Neural crest cell (in vitro differentiated cells): ENCODE measurements at places on chromosomes 4 and X. TPM values are rescaled to one million over a fixed set of nuclear protein-coding genes. Genes with fewer than 3 reads are reported as not detected.

Gene HHIP
- 1.3 and 1.8 TPM in 2 replicates for total RNA-seq

Gene LRP2BP
- total RNA-seq: 0.07 TPM in 1 of 2 replicates, not detected in the other

- H3K4me1 ChIP-seq: peaks cover 8% of the 10 kb centered on the region
- no peak overlapping the region for H3K27ac ChIP-seq
- no peaks in the 10 kb centered on the region for H3K36me3 ChIP-seq
Observed at GRCh38 chr4:54626113-54626512, 31.6 kb upstream of the KIT start.

DNA sequence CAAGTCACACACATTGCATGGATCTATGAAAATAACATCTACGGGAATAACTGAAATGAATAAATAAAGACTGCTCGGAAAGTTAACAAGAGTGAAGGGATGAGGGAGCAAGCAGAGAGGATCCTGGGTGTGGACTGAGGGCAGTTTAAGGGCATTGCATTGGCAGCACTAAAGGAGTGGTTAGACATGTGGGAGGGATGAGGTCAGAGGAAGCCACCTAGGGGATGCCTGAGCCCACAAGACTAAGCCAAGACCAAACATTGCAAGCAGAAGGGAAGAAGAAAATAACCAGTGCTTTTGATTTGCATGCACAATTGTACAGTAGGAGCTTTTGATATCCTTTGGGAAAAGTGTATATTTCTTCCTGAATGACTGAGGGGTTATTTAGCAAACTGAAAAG lies 106.1 kb downstream of the MSL3 start:
- H3K36me3 ChIP-seq: no peaks in the 10 kb centered on the region
- no peak overlapping the region for H3K4me3 ChIP-seq
- no peak for DNase-seq
- H3K27ac ChIP-seq: no peak overlapping the region
- no peaks in the 10 kb centered on the region for H3K4me1 ChIP-seq

DNA sequence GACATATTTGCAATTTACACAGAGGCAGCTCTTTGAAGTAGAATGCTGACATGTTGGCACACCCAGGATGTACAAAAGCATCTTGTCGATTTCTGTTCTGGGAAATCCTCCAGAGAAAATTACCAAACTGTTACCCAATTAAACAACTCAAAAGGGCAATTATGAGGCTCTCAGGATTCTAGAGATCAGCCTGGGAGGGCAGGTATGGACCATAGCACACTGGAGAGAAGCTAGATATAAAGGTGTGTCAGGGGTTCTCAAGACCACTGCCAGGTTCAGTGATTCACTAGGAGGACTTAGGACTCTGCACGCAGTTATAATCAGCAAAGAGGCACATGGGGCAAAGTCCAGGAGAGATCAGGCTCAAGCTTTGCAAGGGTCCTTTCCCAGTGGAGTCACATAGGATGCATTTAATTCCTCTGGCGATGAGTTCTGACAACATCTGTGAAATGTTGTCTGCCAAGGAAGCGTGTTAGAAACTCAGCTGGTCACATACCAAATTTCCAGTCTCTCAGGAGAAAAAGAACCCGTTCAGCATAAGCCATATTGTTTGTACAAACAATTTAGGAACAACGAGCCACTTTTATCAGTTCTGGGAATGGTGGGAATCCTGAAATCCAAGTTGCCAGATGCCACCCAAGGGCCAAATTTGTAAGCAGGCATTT lies 100.8 kb downstream of the SYTL5 start:
- no peaks in the 10 kb centered on the region for H3K27me3 ChIP-seq
- no peak for DNase-seq
- H3K27ac ChIP-seq: no peak overlapping the region
- H3K4me1 ChIP-seq: no peaks in the 10 kb centered on the region

DNA sequence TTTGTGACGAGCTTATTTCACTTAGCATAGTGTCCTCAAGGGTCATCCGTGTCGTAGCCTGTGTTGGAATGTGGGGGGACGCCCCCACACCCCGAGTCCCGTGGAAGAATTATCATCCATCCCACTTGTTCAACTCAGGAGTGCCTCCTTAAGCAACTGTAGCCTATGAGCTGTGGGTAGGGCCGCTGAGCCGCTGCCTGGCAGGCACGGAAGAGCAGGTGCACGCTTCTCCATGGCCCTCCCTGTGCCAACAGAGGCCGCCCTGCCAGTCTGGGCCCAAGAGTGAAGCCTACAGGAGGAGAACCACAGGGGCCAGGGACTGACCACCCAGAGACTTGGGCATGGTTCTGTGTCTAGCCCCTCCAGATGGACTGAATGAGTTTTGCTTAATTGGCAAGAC lies 2.3 kb upstream of the RGS12 start:
- H3K27me3 ChIP-seq: no peaks in the 10 kb centered on the region
- H3K4me1 ChIP-seq: peaks cover 25% of the 10 kb centered on the region
- peak overlapping the region; percentile 69 for H3K4me3 ChIP-seq
- no peak for DNase-seq
- no peak overlapping the region for H3K27ac ChIP-seq
- H3K36me3 ChIP-seq: peaks cover 2% of the 10 kb centered on the region

DNA sequence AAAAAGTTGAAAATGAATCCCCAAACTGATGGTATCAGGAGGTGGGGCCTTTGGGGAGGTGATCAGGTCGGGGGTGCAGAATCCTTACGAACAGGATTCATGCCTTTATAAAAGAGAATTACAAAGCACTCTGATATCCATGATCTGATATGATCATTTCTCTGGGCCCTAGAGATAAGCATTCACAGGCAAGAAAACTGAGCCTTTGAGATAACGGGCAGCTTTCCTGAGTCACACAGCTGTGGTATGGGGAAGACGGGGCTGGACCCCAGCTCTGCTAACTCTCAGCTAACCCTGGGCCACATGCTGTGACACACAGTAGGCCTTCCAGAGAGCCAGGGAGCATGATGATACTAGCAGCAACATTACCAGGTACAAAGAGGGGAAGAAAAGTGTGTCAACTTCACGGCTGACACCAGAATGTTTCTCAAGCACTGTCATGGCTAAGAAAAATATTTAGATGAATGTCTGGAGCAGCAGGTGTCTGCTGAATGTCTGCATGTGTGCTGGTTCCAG lies 85.1 kb downstream of the SLC2A9 start:
- peaks cover 23% of the 10 kb centered on the region for H3K27me3 ChIP-seq
- no peak overlapping the region for H3K4me3 ChIP-seq
- H3K4me1 ChIP-seq: no peaks in the 10 kb centered on the region
- DNase-seq: no peak

DNA sequence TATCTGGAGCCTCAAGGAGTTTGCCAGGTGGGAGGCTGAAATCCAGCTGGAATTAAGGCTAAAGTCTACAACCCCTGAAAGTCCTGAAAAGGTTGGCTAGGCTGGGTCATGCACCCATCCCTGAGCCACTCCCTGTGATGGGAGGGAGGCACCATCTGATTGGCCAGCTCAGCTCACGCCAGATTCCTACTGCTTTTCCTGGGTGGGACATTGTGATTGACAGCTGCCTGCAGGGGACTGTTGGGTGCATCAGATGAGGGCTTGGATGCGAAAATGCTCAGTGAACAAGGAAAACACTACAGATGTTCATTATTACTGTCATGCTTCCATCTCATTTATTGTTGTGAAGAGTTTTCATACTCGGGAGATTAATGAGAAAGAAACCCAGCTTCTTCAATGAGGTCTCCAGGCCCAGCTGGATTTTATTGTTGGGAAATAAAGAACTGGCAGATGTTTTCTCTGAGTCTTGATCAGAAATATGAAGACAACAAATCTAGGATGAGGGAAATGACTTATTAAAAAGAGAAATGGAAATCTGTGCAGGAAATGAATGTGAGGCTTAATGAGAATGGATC lies 185.9 kb downstream of the STK32B start:
- H3K36me3 ChIP-seq: no peaks in the 10 kb centered on the region
- DNase-seq: no peak
- peaks cover 4% of the 10 kb centered on the region for H3K27me3 ChIP-seq
- H3K4me3 ChIP-seq: no peak overlapping the region
- no peaks in the 10 kb centered on the region for H3K4me1 ChIP-seq

GRCh38 chrX:110646386-110646785 lies 149.2 kb downstream of the CHRDL1 start:
- DNase-seq: no peak
- H3K36me3 ChIP-seq: peaks cover 5% of the 10 kb centered on the region
- no peak overlapping the region for H3K4me3 ChIP-seq
- H3K27me3 ChIP-seq: peaks cover 3% of the 10 kb centered on the region
- no peak overlapping the region for H3K27ac ChIP-seq
